ENCODE measurements at places on chromosomes 4 and X.

DNA sequence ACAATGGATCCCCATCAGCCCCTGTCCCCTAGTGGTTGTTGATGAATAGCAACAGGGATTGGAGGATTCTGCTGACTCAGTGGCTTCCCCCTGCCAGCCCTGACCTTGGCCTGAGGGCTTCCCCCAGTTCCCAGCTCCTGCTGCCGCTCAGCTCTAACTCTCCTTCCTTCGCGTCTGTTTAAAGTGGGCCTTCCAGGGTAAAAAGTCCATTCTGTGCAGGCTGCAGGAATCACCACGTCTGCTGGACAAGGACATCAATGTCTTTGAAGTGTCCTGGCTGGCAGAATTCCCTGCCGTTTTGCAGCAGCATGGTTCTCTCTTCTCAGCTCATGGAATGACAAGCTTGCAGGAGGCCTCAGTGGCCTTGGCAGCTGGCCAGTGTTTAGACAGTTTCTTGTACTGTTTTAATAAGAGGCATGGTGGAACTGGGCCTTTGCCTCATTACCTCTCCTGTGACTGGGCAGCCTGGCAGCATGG, 152.5 kb upstream of the STX18 start:
- no peak for DNase-seq

GRCh38 chr4:119471259-119471658, 149.3 kb upstream of the FABP2 start:
- DNase-seq, result no peak

DNA sequence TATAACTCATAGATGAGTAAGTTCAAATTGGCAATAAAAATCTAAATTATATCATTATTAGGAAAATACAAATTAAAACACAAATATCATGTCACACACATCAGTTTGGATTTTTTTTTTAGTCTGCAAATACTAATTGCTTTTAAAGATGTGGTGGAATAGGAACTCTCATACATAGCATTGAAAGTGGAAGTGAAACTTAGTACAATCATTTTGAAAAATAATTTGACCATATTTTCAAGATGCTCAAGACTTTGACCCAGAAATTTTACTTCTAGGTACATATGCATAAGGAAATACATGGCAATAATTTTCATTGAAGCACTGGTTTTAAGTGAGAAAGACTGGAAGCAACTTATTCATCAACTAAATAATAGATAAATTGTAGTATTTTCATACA, 147.5 kb upstream of the SMIM31 start:
- DNase-seq, result no peak

- DNase-seq, result no peak
Measured at GRCh38 chrX:101191217-101191750, 28.3 kb upstream of the DRP2 start.

DNA sequence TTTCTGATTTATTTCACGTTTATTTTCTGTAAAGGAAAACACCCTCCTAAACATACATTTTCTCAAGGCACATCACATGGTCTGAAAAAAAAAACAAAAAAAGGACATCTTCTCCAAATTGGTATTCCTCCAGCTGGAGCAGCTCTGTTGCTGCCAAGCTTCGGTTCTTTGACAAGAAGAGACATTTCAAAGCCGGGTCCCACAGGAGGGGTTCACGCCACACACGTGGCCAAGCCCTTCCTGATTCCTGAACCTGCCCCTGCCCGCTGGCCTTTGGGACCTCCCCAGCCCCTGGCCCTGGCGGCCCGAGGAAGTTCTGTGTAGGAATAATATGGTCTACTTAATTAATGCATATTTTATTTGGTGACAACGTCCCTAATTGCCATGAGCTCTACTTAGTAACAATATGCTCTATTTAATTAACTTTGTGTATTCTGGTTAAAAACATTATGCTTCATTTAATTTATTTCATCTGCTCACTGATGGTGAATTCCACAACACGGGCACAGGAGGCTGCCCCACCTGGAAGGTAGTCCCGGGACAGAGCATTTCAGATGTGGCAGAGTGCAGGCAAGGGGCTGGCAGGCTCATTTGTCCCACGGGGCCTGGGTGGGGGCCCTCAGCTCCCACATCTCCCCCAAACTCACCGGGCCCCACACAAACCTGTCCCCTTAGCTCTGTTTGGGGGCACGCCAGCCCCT, 5.4 kb upstream of the RGS12 start:
- DNase-seq, result no peak

- no peak for DNase-seq
Measured at GRCh38 chr4:41670982-41671381, 77.5 kb downstream of the PHOX2B start.

DNA sequence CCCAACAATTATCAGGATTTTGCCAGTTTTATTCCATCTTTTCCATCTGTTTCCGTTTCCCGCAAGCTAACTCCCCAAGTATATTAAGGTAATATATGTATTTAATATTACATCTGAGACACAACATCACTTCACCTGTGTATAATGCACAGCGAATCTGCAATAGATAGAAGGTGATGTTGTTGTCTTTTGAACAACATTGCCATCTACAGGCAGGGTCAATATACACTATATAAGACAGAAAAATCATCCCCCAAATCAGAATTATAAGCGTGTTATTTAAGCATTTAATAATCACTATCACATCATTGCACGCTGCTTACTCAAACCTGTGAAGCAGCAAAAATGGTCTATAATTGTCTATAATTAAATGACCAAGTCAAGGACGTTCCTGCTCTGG, 1115.5 kb downstream of the NLGN4X start:
- DNase-seq, result no peak
